ENCODE measurements at places on chromosomes 2 and 18.
A peak's percentile ranks its signal among the peaks of the same experiment; 100 is the strongest.

GRCh38 chr2:172090044-172090961 lies 5.0 kb downstream of the DLX1 start:
- DNase-seq, result no peak

GRCh38 chr18:48393776-48394175 lies 15.4 kb downstream of the ZBTB7C start:
- DNase-seq, result no peak

GRCh38 chr2:129641371-129641770 lies 338.1 kb upstream of the RAB6C start:
- no peak for DNase-seq

DNA sequence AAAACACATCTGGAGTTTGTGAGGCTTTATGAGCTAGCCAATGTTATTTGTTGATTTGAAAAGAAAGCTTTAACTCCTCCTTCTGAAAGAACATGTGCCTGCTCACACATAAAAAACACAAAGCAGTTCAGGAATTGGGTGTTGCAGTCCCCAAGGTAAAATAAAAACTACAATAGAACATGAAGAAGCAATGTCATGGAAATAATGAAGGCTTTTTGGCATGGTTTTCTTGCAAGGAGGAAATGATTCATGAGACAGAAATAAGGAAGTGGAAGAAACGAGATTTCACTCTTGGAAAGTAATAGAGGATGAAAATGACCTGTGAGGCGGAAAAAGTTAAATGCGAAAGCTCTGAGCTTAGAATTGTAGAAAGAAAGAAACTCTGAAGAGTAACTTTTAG lies 81.1 kb downstream of the TRIB2 start:
- no peak for DNase-seq

- DNase-seq, result no peak
These were observed 88.1 kb downstream of the CMPK2 start for GRCh38 chr2:6777626-6778025.

GRCh38 chr2:54166121-54166773 lies 50.8 kb downstream of the ACYP2 start:
- DNase-seq, result no peak

DNA sequence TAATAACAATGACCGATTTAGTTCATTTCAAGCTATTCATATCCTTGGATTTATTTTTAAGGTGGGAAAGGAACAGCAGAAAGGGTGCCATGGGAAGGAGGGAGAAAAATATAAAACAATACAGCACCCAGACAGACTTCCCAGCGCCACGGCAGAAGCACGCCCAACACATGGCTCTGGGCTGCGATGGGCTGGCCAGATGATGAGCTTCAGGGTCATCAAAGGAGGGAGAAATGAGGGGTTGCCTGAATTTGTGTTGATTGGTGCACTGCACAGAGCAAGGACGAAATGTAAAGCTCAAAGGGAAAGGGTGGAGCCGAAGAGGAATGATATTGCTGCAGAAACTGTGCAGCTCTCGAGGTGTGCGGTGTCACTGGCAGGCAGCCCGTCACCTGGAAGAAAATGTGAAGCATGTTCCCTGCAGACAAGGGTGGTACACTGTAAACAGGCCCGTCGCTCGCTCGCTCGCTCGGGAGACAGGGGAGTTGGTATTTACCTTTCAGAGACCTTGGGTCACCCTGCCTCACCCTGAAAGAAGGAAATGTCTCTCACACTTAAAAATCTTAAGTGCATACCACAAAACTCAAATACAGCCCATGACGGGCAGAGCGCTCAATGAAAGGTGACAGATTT lies 195.5 kb upstream of the CTAGE1 start:
- no peak for DNase-seq

GRCh38 chr2:229118336-229118735 lies 152.8 kb downstream of the PID1 start:
- DNase-seq, result no peak

DNA sequence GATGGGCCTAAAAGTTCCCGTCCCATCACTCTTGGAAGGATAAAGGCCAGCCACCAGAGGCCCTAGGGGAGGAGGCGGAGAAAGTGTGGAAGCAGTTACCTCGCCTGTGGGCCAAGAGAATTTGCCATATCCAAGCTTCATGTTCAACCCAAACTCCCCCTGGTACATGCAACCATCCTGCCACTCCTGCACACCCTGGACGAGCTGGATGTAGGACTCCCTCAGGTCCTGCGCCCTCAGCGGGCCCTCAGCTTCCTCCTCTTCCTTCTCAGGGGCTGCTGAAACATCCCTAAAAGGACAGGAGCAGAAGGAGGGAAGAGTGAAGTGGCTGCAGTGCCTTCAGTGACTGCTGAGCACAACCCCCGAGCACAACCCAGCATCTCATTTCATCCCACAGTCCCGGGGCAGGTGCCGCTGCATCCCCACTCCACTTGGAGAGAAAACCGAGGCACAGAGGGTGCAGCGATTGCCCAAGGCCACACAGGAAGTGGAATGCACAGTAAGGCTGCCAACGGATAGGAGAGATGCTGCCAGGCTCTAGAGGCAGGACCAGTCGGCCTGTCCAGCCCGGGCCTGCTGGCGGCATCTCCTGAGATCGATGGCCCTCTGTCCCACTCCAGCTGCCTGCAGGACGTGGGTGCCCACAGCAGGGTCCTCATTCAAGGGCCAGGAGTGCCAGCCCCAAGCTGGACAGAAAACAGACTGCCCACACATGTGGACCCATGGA lies 2.9 kb downstream of the ANKMY1 start:
- no peak for DNase-seq

DNA sequence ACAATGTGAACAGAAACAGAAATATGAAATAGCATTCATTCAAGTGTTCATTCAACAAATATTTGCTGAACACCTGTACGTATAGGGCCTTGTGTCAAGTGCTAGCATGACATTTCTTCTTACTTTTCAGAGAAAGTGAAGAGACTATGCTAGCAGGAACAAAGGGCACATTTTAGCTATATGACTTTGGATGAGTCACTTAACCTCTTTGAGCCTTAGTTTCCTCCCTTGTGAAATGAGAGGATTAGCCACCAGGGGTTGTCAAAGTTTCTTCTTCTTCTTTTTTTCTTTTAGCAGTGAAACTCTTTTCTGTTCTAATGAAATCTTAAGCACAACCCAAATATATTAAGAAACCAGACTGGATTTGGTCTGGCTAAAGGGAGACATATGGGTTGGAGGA lies 53.1 kb downstream of the FIGN start:
- DNase-seq, result no peak

- DNase-seq, result no peak
These were observed 54.8 kb downstream of the SEMA4F start for GRCh38 chr2:74708883-74709282.

- DNase-seq, result peak; percentile 15
These were observed 14.2 kb downstream of the RPRM start for GRCh38 chr2:153464395-153464794.

DNA sequence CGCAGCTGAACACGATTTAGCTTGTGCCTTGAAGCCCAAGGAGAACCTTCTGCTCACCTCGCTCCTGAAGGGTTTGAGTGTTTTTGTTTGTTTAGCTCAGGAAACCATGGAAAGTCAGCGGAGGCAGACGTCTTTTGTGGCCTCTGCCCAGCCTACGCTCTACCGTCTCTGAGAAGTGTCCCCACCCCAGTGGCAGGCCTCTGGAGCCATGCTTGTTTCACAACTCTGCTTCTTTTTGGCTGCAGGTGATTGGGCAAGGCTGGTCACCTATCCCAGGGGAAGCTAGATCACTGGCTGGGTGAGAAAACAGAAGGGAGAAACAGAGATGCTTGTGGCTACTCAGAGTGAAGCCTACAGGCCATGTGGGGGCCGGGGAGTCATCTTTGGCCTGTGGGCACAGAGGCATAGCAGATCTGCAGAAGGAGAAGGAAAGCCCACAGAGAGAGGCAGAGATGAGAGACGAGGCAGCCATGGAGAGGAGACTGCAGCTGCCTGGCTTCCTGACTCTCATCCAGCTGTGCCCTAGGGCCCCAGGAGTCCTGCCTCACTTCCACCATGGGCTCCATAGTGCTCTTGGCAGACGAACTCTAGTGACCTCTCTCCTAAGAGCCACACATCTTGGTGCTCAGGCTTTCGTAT lies 50.1 kb downstream of the CIB4 start:
- no peak for DNase-seq

All from NCI-H2029 (cell line).